ENCODE measurements at places on chromosomes 13 and 19.

DNA sequence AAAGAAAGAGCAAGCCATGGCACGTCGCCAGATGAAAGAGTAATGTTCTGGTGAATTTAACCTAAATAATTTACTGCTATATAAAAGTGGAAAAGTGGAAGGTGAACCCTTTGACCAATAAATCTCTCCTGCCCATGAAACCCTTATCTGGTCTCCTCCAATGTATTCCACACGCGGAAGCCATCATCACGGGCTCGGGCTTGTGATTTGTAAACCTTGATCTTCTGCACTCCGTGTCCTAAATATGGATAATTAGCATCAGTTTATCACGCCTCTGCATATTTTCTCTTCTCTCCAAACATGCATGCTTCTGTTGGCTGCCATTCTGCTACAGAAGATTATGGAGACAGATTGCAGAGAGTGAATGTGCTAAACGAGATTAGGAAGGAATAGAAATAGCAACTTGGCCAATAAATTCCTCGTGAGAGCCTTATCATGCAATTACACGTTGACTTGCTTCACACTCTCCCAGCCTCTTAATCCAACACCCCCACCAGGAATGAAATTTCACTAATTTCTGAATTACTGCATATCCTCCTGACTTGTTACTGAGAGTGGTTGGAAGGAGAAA is 34.5 kb downstream of the SOX1 start:
- DNase-seq = no peak

DNA sequence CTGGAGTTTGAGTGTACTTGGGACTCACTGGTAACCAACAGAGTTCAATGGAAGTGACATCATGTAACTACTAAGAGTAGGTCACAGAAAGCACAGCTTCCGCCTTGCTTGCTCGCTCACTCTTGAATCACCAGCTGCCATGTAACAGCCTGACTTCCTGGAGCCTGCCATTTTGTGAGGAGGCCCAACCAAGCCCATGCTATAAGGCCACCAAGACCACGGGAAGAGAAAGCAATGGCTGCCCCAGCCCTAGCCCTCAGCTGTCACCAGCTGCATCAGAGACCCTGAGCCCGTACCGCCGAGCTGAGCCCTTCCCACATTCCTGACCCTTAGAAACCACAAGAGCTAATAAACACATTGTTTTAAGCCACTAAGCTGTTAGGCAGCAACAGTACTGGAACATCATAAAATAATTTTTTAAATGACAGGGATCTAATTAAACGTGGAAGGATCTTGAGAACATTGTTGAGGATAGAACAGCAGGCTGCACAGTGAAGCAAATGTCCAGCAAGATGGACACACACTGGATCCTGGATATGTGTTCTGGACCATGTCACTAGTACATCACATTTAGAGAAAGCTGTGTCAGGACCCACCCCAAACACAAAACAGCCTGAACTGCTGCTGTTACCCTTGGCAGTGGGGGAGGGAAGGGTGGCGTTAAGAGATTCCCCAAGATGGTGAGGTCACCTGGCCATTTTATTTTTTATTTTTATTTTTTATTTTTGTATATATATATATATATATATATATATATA is 21.7 kb upstream of the LDLR start:
- no peak for DNase-seq

DNA sequence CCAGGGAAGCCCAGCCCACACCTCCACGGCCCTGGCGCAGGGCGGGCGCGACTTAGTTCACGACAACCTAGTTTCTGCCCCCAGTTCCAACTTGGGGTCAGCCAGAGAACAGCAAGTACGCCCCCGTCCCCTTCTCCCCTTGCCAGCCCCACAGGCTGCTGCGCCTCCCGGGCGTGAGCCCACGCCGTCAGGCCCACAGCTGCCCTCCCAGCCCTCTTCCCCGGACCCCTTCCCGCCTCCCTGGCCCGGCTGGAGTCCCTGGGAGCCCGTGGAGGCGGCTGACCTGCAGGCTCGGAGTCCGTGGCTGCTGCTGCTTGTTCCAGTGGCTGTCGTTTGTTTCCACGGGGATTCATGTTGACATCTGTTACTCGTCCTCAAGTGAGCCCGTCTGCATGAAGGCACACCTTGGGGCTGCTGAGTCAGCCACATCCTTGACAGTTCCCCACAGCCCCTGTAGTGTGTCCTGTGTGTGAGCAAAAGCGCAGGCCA is 86.0 kb downstream of the ATP11A start:
- no peak for DNase-seq

DNA sequence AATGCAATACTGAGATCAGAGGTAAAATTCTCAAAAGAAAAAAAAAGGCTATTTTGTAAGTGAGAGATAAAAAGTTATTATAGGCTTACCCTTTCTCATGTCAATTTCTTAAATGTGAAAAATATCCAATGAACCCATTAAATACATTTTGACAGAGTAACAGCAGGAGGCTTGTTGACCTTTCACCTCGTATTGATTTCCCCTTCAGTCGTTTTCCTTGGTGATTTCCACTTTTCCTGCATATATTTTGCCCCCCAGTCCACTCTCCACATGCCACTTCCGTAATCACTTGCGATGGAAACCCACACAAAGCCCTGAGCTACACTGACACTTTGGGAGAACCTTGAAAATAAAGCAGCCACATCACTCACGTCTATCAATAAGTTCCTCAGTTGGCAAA is 248.1 kb upstream of the OBI1 start:
- no peak for DNase-seq

GRCh38 chr19:19656451-19657396 is 6.8 kb downstream of the ATP13A1 start:
- DNase-seq = no peak

DNA sequence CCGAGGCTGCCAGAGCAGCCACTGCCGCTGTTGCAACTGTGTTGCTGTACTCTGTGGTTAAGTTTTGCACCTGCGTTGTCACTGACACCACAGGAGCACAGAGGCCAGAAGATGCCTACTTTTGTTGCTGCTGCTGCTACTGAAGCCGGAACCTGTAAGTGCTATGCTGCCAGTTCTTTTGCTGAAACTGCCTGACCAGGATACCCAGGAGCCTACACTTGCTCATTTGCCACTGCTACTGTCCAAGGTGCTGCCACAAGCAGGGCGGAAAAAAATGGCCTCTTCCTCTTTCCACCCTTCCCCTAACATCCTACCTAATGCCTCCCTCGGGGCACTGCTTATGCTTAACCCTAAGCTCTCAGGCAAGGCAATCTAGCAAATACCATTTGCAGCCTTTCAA is 29.0 kb upstream of the NBEA start:
- DNase-seq = no peak

- no peak for DNase-seq
Measured at GRCh38 chr13:42379241-42379640, 107.3 kb downstream of the AKAP11 start.

GRCh38 chr13:68608147-68608546 is 1378.0 kb upstream of the PCDH9 start:
- no peak for DNase-seq

- peak; percentile 80 for DNase-seq
Measured at GRCh38 chr19:10104665-10105508, 1.3 kb upstream of the PPAN start.

DNA sequence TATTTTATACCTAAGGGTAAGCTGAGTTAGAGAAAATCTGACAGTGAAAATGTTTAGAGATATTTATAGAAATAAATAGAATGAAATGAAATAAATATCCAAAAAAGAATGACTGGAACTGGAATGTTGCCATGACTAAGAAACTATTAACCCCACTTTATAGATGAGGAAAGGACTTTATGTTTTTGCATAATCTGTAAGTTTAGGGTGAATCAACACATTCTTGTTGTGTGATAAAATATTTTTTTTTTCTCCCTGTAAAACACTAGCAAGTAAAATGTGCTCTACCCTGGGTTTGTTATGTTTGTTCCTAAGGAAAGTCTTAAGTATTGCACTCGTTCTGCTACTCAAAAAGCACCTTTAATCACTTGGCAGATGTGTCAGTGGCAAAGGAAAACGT is 83.8 kb upstream of the KL start:
- no peak for DNase-seq

DNA sequence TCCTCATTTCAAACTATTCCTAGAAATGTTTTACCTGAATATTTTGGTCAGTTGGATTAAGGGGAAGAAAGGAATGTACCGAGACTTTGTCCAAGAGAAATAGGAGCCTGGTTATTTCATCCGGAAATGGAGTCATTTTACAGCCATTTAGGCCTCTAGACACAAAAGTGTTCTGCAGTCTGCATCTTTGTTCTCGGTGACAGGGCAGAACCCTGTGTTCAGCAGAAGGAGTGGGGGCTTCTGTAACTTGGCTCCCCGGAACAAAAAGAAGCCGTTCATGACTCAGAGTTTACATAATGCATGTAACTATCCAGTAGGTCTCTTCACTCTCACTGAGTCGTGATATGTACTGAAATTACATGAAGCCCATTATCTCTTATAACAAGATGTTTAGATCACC is 21.6 kb upstream of the FNDC3A start:
- DNase-seq = no peak

GRCh38 chr13:30346789-30347167 is 39.4 kb upstream of the KATNAL1 start:
- no peak for DNase-seq

GRCh38 chr13:51396352-51396751 is 56.5 kb downstream of the INTS6 start:
- no peak for DNase-seq

GRCh38 chr19:39236527-39236926 is 8.3 kb downstream of the IFNL3 start:
- DNase-seq = no peak

- no peak for DNase-seq
Measured at GRCh38 chr13:47455626-47456025, 545.4 kb downstream of the SUCLA2 start.

GRCh38 chr19:7533281-7533885 is 2.1 kb upstream of the PNPLA6 start:
- DNase-seq = no peak

DNA sequence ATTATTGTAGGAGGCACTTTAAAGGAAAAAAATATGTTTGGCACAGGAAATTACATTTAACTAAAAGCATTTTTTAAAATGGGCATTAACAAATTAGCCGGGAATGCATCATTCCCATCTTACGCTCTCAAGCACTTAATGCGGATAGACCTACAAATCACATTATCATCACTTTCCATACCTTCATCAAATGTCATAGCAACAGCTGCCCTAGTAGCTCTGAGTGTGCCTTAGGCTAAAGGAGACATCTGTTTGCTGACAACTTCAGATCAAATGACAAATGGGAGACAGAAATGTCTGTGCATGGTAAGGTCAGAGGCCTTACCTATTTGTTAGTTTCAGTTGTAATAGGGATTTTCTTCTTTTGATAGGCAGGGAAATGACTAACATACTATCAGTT is 773.2 kb upstream of the SLC10A2 start:
- DNase-seq = no peak

DNA sequence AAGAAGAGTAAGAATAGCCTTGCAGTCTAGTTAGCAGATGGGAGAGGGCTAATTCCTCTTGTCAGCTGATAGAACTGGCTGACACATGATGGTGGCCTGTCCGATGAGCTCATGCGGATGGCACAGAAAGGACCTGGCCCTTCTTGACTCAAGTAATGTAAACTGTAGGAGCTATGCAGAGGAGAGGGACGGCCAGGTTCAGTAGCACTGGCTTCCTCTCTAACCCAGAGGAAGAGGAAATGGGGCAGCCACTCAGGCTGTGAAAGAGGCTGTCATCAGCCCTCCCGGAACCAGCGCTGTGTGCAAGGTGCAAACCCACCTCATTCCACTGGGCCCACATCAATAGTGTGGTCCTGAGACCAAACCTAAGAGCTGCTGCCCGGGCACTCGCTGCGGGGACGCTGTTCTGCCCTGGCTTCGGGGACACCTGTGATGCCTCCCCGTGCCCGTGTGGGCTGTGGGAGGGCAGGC is 30.8 kb upstream of the USE1 start:
- peak; percentile 21 for DNase-seq

DNA sequence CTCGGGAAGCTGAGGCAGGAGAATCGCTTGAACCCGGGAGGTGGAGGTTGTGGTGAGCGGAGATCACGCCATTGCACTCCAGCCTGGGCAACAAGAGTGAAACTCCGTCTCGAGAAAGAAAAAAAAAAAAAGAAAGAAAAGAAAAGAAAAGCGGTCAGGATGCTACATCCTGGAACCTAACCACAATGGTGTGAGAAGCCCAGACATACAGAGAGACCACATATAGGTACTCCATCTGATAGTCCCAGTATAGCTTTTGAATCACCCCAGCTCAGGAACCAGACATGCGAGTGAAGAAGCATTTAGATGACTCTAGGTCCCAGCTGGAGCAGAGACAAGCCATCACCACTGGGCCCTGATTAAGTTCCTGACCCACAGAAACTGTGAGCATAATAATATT is 3.2 kb downstream of the IFNL1 start:
- DNase-seq = no peak

GRCh38 chr13:90201202-90201601 is 1146.3 kb upstream of the MIR17HG start:
- DNase-seq = no peak

GRCh38 chr19:3366753-3367627 is 607 bp downstream of the NFIC start:
- no peak for DNase-seq

DNA sequence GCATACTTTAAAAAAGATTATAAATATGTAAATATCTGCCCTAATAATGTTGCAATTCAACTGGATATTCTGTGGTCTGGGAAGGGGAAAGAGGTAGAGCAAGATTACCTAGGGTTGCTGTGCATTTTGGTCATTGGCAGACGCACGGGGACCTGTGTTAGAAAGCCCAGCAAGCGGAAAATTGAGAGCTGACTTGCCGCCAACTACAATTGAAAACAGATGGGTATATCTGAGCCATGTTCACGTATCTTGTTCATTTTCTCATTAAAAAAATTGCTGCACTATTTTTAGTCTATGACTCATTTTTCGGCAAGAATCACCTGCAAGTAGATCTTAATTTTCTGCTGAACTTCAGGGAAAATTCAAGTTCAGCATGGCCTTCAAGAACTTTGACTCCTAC is 308.5 kb upstream of the TMTC4 start:
- no peak for DNase-seq

DNA sequence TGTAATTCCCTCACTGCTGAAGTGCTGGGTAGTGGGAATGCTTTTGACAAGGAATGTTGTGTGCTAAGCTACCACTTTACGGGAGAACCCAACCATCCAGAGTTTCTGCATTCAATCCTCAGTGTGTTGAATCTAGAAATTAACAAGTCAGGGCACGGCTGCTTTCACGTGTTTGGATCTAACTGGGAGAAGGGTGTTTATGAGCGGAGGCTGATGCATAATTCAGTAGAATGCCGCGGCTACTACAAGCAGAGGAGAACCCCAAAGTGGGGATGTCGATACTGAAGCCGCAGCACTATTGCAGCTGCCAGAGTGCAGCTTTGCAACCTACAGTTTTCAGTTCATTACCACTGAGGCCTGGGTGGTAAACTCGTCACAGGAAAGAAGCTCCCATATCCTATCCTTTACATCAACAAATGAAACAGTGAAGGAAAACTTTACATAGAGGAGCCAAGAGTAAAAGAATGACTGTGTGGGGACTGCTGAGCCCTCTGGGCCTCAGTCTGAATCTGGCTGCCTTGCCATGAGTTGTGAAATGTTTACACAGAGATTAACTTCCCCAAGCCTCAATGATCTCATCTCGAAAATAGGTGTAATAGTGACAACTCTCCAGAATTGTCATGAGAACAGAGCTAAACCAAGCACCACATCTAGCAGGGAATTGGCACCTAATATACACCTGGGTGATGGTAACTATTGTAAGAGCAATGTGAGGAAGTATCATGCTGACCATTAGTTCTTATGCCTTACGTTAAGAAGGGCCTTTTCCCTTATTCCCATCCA is 531.7 kb downstream of the MYO16 start:
- no peak for DNase-seq
